NCI-H1048 (cell line): ENCODE measurements at places on chromosomes 5 and 9.

GRCh38 chr5:164671640-164672039 lies 1166.2 kb downstream of the MAT2B start:
- DNase-seq: no peak

DNA sequence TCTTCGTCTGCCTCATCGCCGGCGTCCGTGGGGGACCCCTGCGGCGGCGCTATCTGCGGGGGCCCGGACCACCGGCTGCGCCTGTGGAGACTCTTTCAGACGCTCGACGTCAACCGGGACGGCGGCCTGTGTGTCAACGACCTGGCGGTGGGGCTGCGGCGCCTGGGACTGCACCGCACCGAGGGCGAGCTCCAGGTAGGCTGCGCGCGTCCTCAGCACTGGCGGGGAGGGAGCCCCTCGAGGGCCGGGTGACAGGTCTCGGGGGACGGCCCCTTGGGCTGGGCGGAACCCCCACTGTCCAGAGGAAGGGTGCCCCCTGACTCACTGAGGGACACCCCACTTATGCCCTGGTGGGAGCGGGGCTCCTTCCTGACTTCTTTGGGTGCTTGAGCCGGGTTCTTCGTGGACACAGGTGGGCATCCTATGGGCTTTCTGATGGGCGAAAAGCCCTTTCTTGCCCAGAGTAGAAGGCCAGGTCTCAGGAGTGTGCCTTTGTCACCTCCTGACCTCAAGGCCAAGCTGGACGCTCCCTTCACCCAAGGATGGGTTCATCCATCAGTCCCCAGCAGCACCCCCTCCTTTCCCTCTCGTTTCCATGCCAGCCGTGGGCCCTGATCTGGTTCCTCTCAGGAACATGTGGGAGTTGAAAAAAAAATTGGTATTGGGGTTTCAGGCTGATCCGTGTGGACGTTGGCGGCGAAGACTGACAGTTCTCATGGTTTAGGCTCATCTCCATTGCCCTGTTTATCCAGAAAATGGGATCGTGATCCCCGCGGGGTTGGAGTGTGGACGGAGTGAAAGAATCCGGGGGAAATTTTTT lies 564 bp downstream of the SLC25A25 start:
- no peak for DNase-seq

DNA sequence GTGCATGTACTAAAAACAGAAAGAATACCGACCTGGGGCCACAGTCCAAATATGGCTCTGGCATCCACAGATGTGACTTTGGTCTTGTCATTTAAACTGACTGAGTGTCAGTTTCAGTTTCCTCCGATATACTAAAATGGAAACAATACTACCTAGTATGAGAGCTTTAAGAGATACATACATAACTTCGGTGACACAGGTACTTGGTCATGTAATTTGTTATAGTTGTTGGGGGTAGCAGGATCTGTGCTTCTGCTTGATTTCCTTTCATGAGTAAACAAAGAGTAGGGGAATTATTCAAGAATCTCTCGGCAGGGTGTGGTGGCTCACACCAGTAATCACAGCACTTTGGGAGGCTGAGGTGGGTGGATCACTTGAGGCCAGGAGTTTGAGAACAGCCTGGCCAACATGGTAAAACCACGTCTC lies 32.1 kb downstream of the MTMR12 start:
- DNase-seq: no peak

- no peak for DNase-seq
Observed at GRCh38 chr5:54311176-54311677, 854 bp upstream of the ARL15 start.

DNA sequence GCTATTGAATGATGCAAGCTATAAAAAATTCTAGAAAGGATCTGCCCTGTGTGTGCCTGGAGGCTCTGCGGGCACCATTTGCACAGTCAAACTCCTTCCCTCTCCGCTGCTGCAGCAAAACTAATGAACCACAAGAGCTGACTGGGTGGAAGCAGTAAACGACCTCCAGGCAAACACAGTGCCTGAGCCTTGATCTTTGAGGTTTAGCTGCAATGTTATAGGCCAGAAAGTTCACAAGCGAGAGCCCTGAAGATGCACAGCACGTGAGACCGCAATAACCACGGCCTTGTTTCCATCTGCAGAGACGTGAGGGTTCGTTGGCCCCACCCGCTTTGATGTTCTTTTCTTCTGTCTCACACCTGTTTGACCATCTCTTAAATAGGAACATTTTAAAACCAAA lies 69.2 kb upstream of the S1PR3 start:
- DNase-seq: no peak

- DNase-seq: peak; percentile 55
Observed at GRCh38 chr9:24899463-24899862, 353.8 kb upstream of the IZUMO3 start.

- no peak for DNase-seq
Observed at GRCh38 chr5:56620903-56621677, 194.3 kb upstream of the MAP3K1 start.

- no peak for DNase-seq
Observed at GRCh38 chr9:5832071-5832537, 813 bp downstream of the ERMP1 start.

GRCh38 chr5:180618829-180619562 lies 27.7 kb upstream of the SCGB3A1 start:
- DNase-seq: no peak

DNA sequence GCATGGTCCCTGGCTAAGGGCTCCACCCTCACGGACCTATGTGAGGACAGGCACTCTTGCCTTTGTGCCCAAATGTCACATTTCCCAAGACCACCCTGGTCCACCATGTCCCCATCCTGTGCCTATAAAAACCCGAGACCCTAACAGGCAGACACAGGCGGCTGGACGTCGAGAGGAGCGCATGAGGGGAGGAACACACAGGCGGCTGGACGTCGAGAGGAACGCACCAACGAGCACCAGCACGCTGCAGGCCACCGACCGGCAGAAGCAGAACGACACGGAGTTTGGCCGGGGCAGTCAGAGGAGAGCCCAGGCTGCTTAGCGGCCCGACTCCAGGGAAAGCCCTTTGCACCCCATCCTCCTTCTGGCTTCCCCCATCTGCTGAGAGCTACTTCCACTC lies 119.9 kb downstream of the ADAMTS2 start:
- no peak for DNase-seq

- DNase-seq: no peak
Observed at GRCh38 chr5:13625616-13626198, 318.8 kb downstream of the DNAH5 start.

- DNase-seq: no peak
Observed at GRCh38 chr5:120258123-120258522, 206.0 kb upstream of the PRR16 start.

DNA sequence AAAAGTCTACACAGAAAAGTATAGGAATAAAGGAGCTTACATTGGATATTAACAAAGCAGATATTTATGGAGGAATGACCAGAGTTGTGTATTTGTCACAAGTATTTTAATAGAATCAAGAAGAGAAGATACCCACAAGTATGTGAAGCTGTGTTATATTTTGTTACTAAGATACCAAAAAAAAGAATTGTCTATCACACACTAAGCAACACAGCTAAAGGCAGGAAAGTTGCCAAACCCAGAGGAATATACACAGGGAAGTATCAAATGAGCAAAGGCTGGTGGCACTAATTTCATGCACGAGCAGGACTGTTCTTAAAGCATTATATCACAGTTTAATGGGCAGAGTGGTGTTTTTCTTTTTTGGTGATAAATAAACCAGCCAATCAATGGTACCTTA lies 30.9 kb upstream of the RAI14 start:
- no peak for DNase-seq

DNA sequence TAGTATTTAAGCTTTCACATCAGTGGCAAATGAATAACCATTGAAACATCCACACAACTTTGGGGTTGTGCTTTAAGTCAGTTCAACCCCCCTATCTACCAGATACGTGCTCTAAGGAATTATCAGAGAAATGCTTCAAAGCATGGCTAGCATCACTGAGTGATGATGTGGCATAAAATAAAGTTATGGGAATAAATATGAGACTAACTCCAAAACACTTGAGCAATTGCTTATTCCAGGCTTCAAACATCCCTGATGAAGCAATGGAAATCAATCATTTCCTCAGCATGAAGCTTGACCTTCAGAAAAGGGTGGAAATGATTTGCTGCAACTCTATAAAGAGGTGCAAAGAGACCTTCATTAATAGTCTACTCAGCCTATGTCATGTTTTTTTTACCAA lies 292.0 kb upstream of the SMC2 start:
- no peak for DNase-seq

DNA sequence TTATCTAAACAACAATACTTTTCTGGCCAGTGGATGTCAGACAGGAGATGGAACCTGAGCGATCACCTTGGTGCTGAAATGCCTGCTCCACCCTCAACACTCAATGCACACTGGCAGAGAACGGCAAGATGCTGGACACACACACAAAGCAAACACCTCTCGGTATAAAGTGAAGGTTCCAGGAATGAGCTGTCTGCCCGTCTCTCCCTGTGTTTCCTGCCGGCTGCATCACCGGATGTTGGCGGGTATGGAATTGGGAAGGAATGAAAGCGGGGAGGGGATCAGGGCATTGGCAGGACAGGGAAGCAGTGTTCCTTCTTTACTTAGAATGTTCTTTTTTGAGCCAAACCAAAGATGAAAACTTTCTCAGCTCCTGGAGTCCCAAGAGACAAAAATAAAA lies 59.2 kb downstream of the MED10 start:
- no peak for DNase-seq

DNA sequence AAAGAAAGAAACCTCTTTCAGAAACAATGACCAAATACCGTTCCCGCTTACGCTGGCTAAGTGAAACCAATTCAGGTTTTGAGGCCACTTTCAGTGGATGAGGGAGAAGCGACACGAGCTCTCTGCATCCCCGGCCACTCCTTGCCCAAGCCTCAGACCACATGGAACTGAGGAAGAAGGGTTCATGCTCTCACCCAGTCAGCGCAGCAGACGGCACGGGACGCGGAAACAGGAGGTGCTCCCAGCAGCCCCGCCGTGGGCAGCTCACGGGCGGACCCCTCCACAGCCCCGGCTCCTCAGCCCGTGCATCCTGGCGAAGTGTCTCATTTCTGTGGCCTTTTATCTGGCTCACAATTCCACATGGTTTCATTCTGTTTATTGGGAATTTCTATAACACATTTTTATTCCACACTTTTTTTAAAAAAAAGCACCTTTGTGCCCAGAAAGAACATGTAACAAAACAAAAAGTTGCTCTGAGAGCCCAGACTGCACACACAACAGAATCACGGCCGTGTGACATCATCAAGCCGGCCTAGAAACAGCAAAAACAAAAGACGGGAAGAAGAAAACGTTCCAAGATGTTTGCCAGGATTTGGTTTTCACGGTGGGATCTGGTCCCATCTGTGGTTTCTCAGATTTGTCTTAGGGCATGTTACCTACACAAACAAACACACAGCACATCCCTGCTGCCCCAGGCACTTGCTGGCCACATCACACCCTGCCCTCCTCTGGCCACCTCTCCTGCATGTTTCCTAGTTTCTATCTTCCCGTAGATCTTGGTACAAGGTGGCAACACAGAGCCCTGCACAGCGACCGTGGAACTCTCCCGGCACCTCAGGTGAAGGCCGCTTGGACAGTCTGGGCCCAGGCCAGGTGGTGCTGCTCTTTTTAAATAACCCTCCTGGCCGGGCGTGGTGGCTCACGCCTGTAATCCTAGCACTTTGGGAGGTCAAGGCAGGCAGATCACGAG lies 16.2 kb downstream of the QSOX2 start:
- no peak for DNase-seq

DNA sequence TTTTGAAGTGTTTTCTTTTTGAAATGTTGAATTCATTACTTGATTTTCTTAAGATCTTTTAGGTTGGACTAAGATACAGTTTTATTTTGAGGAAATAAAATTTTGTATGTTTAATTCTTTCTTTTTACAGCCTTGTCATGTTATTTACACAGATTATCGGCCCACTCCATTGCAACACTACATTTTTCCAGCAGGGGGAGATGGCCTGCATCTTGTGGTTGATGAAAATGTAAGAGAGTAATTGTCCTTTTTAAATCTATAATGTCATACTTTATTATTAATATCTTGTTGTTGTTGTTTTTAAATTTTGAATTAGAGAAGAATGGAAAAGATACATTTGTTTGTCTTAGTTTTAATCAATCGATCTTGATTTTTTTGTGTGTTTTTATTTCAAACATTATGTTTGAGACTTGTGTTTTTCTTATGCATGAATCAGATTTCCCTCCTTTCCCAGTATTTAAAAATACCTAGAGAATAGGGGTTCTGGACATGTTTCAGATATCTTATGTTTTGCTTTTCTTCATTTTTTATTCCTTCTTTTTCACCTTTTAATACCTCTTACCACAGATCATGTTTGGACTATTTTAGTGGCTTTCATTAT lies 36.7 kb downstream of the MTREX start:
- no peak for DNase-seq

- DNase-seq: no peak
Observed at GRCh38 chr9:70106571-70106970, 62.9 kb downstream of the MAMDC2 start.

DNA sequence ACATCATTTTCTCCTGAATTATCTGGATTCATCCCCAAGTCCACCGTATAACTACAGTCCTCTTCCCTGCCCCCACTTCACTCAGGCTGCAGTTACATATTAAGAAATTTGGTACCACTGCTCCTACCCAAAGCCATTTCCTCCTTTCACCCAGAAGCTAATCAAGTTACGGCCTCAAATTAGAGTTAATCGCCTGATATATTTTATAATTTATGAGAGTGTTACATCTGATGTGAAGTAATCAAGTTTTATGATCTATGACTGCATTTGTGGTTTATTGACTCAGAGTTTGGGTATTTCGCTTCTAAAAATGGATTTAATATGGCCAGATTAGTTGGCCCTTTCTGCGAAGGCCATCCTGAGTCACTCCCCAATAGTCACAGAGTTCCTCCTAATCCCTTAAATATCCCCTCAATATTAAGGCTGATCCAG lies 223.6 kb upstream of the KIF2A start:
- no peak for DNase-seq

DNA sequence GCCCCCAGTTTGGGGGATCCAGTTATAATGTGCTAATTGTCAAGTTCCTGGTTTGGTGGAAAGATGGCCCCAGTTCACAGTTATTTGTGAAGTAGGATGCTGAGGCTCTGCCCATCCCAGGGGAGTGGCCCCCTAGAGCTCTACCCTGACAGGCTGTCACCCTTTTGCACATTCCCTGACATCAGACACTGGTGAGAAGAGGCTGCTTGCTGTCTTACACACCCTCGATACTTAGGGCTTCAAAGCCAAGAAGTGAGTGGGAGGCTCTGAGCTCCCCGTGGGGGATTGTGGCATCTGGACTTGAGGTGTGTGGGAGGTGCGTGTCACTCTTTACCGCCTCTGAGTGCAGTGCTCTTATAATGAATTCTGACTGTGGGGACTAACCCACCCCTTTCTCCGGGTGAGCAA lies 168.5 kb downstream of the DOCK2 start:
- DNase-seq: no peak

GRCh38 chr5:78912085-78912771 lies 72.9 kb downstream of the ARSB start:
- no peak for DNase-seq

GRCh38 chr5:79512049-79512448 lies 1.9 kb downstream of the HOMER1 start:
- no peak for DNase-seq

- peak; percentile 60 for DNase-seq
Observed at GRCh38 chr9:130682421-130683121, 11.0 kb upstream of the EXOSC2 start.
